Hematopoietic multipotent progenitor cell (in vitro differentiated cells): ENCODE measurements at places on chromosomes 16 and 17. TPM values are rescaled to one million over a fixed set of nuclear protein-coding genes. Genes with fewer than 3 reads are reported as not detected.
A peak's percentile ranks its signal among the peaks of the same experiment; 100 is the strongest.

TM4SF5 gene
- not detected for total RNA-seq

GRCh38 chr16:785563-786535 is 2.3 kb downstream of the RPUSD1 start:
- peak; percentile 49 for DNase-seq

DNA sequence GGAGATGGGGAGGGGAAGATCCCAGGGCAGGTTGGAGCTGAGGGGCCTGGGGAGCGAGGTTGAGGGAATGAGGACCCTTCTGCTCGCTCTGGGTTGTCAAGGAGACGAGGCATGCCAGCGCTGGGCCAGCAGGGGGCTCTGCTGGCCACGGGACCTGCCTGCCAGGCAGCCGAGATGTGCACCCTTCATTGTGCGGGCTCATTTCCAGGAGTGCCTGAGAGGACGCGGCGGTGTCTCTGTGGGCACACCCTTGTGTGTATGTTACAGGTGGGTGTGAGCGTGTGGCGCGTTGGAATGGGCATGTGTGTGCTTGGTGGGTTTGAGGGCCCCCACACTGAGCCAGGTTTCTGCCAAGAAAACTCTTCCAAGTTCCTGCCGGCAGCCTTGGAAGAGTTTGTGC is 15.9 kb downstream of the ARHGAP23 start:
- DNase-seq = peak; percentile 71

C1QTNF1 gene
- 0.54 TPM for total RNA-seq

FOXJ1 gene
- 4.6 TPM for total RNA-seq

- no peak for DNase-seq
Measured at GRCh38 chr16:17173281-17173680, 297.5 kb downstream of the XYLT1 start.

- DNase-seq = no peak
Measured at GRCh38 chr16:10824111-10824893, 5.7 kb upstream of the TVP23A start.

GRCh38 chr17:1736348-1737281 is 6.1 kb upstream of the SERPINF2 start:
- DNase-seq = no peak

DNA sequence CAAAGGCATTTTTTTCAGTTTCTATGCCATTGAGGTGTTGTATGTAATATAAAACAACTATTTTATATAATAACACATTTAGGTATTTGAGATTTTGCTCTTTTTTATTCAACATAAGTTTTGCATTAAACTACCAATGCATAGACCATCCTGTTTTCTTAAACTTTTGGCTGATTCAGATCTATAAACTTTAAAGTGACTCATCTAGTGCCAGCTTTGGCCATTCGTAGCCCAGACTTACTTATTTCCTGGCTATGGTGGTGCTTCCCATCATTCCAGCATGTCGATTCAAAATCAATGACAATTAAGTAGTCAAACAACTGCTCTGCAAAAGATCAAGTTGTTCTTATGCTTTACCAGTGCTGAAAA is 3.1 kb downstream of the ERI2 start:
- no peak for DNase-seq

DNA sequence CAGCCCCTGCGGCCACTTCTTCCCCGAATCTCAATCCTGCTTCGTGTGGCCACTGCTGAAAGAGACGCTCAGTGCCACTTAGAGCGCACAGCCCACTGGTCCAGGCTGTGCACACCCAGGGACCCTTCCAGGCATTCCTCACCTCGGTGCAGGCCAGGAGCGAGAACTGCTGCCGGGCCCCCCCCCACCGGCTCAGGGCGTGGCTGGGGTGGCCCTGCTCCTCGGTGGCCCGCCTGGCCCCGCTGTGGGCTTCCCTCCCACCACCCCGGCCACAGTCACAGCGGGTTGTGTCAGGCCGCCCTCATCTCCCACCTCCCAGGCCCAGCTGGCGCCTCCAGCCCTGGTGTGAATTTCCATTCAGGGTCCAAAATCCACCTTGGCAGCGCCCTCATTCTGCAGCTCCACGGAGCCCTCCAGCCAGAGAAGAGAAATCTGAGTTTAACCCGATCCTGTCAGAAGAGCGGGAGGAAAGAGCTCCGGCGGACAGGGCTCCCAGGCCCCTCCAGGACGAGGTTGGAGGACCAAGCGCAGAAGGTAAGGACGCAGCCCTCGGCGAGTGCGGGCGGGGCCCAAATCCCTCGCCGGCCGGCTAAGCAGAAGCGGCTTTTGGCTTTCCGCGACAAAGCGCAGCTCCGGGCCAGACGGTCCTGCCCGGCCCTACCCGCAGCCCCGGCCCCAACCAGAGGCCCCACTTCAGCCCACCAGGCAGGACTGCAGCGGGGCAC is 12.0 kb downstream of the TBC1D16 start:
- DNase-seq = no peak

DNA sequence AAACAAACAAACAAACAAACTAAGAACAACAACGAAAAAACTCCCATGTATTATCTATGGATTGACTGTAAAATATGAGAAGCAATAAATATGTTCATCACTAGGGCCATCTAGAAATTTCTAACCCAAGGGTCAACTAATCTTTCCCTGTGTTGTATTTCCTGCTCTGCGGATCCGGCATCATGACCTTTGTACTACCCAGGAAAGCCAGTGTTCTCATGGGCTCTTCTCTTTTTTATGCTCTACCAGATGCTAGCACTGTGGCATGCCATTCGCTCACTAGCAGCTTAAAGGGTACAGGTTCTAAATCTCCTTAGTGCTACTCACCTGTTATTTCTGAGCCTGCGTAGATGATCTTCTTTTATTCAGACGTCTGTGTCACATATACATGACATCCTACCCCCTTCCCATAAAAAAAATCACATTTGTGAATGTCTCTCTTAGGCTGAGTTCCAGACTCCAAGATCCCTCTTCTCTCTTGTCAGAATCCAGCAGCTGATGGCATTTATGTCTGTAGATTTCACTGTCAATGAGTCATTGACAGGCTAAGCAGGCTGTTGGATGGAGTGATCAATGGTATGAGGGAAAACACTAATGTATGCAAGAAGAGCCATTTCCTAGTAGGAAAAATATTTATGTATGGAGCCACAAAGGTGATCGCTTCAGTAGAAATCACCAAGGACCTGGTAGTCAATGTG is 100.0 kb downstream of the WWOX start:
- DNase-seq = no peak

GRCh38 chr16:27251541-27252205 is 16.9 kb downstream of the NSMCE1 start:
- no peak for DNase-seq

FBXL19 gene
- total RNA-seq = 38.0 TPM

GRCh38 chr17:57666946-57667345 is 78.2 kb downstream of the CCDC182 start:
- DNase-seq = no peak

SLC16A5 gene
- total RNA-seq = 47.4 TPM

TEDC2 gene
- total RNA-seq = 6.2 TPM

CA7 gene
- under 0.01 TPM for total RNA-seq

PRR29 gene
- total RNA-seq = 1.6 TPM

DNA sequence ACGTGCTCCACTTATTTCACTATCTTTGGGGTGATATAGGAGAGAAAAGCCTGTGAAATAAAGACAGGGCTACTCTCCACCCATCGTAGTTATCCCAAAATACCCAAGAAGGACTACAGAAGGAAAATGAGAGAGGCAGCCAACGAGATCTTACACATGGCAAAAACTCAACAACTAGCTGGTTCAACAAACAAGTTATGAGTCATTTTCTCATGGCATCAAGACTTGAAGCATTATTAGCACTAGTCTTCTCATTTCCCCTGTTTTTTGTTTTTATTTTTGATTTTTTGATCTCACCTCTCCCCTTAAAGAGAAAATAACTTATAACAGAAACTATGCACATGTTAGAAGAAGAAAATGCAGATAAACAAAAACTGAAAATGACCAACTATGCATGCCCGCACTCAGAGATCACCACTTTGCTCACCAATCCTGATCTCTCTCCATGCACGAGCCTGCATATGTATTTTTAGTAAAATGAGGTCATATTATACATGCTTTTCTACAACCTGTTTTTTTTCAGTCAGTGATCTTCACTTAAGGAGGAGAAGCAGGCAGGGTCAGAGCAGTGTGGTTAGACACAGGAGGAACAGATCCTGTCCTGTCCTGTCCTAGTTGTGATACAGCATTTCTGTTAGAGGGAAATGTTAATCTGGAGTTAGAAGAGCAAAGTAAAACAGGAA is 22.8 kb downstream of the FAM117A start:
- no peak for DNase-seq

DNA sequence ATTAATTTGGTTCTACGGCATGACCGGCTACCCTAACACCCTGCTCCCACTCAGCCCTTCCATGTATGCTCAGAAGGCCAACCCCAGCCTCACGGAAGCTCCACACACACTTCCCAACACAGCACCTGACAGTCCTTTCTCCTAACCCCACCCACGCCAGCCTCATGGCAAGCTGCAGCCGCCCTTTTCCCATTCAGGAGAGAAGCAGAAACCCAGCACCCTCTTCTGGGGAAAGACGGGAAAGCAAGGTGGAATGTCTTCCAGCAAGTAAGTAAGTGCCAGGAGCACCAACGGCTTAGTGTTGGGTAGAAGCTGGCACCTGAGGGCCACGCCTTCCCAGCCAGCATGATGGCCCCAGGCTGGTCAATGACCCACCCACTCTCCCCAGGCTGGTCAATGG is 32.1 kb downstream of the ABR start:
- DNase-seq = no peak

- no peak for DNase-seq
Measured at GRCh38 chr16:15487336-15488284, 53.2 kb downstream of the BMERB1 start.

- DNase-seq = peak; percentile 63
Measured at GRCh38 chr16:89093602-89094251, at the start of gene ACSF3. ACSF3 (plus strand) TSS chr16:89093852; CDS start chr16:89100682, 6,830 bp downstream.

DNA sequence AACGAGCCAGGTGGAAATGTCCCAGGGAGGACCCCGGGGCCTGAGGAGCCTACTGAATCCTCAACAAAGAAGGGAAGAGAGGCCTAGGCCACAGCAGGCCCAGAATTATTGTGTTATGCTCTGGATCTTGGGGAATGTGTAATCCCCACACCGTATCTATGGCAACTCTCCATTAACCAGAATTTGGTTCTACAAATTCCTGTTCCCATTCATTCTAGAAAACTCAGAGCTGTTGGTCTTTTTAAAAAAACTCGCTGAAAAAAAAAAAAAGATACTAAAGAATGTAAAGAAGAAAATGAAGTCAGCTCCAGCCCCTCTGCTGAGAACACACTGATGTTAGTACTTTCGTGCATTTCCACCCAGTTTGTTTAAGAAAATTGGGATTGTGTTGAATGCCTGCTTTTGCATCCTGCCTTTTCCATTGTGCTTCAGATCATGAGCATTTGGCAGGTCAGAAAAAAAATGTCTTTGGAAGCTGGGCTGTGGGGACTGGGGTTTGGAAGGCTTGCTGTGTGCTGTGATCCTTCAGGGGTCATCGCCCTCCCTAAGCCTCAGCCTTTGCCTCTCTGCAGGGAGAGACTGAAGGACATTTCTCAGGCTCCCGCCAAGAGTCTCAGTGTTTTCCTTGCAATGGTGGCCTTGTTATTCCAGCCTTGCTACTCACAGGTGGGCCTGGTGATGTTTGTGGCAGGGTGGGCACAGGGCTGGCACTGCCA is 69.5 kb downstream of the SREBF1 start:
- no peak for DNase-seq

DNA sequence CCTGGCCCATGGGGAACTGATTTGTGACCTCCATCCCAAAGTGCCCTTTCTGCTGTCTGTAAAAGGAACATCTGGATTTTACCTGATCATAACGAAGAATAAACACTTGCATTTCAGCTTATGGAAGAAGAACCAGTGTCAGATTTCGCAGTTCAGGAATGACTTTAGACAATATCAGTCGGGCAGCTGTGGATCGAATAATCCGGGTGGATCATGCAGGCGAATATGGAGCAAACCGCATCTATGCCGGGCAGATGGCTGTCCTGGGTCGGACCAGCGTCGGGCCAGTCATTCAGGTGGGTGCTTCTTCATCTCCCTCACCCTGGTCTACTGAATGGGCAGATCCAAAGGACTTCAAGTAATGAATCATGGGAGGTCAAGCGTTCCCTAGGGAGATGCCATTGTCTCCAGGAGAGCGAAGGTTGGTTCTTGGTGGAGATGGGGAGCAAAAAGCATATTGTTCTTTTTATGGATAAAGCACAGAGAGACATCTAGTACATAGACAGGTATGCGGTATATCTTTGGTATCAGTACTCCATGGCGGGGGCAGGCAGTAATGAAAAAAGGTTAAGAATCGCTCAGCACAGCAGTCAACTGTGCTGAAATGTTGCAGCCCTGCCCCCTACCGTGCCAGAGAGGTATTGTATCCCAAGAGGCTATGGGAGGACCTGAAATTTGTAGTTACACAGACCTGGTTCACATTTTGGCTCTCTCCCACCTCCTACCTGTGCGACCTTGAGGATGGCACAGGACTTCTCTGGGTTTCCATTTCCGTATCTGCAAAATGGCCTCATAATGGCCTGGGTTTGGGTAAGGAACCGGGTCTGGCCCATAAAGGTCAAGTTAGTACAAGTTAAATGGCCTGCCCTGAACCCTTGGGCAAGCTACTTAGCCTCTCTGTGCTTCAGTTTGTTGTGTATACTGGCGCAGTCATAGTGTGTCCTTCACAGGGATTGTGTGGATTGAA is 4.7 kb downstream of the COQ7 start:
- no peak for DNase-seq

STAC2 gene
- total RNA-seq = not detected

- DNase-seq = no peak
Measured at GRCh38 chr17:81164371-81165245, 699 bp upstream of the PVALEF start.

GRCh38 chr17:48543854-48544348 is 1.0 kb downstream of the HOXB2 start:
- no peak for DNase-seq

CDH3 gene
- 0.27 TPM for total RNA-seq
